ENCODE measurements at places on chromosomes 4 and X.

GRCh38 chrX:86148594-86148993 lies 343 bp downstream of the DACH2 start:
- no peak for DNase-seq

- DNase-seq = no peak
Observed at GRCh38 chr4:122845066-122845465, 18.4 kb downstream of the FGF2 start.

GRCh38 chr4:168694667-168695066 lies 197.8 kb downstream of the PALLD start:
- DNase-seq = no peak

GRCh38 chr4:101285985-101286384 lies 61.3 kb downstream of the PPP3CA start:
- DNase-seq = no peak

DNA sequence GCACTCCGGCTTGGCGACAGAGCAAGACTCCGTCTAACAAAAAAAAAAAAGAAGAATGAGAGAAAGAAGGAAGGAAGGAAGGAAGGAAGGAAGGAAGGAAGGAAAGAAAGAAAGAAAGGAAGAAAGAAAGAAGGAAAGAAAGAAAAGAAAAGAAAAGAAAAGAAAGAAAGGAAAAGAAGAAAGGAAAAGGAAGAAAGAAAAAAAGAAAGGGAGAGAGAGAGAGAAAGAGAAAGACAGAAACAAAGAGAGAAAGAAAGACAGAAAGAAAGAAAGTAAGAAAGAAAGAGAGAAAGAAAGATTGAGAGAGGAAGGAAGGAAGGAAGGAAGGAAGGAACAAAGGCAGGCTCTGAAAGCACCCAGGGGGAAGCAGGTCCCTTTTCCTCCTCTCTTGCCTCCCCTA lies 336.6 kb upstream of the GATB start:
- DNase-seq = no peak

DNA sequence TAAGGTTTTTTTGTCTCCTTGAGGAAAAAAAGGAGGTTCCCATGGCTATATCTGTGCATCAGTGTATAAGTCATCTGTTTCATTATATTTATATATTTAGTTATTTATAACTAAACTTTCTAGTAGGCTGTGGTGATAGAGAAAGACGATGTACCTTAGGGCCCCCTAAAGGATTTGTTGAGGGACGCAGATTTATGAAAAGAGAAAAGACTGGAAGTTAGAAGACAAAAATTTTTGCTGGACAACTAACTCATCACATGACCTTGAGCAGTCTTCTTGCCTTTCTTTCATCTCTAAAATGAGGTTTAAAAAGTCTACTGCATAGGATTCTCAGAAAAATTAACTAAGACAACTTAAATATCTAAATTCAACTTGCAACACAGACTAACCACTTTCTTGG lies 6.1 kb downstream of the GASK1B start:
- no peak for DNase-seq

GRCh38 chr4:3687538-3687937 lies 78.6 kb upstream of the ADRA2C start:
- no peak for DNase-seq

GRCh38 chrX:56792270-56793111 lies 63.4 kb downstream of the NBDY start:
- DNase-seq = no peak

DNA sequence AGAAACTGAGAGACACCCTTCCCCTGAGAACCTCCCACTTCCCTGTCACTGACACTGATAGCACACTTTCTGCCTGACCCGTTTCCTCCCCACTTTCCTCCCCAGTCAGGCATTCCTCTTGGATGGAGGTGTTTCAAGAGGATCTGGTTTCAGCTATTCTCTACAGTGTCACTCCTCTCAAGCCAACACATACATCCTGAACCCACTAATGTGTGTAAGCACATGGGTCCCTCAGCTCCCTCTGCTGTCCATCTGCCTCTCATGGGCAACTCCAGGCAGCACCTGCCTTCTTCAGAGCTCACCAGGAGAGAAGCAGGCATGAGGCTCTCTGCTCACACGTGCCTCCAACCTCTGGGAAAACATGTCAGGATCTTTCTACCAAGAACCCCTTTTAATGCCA lies 207.6 kb downstream of the NAF1 start:
- DNase-seq = no peak

DNA sequence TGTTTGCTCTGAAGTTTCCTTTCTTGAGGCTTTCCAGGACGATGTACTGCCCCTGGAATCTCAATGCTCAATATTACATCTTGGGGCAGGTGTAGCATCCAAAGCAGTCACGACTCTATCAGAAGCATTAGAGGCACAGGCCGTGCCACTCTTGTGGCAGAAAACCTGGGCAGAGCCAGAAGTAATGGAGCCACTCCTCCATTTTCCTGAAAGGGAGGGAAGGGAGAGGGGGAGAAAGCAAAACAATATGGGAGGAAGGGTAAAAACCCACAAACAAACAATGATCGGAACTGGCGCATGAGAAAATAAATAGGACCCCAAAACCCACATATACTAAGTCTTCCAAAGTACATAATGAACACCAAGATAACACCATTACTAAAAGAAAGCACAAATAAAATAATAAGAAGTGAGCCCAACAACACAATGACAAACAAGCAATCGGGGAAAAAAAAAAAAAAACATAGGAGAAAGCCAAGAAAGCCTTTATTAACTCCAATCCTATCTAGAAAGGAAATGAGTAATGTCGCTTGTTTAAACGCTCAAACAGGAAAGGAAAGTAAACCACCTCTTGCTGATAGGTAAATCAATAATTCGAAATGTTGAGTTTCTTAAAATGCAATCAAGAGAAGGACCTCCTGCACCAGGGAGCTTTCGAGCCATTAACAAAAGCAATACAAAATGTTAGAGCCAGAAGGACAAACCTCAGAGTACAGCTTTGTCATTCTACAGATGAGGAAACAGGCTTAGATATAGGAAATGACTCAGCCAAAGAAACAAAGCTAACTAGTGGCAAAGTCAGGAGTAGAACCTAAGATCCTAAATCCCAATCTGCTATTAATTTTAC lies 117.4 kb downstream of the ATRX start:
- no peak for DNase-seq

DNA sequence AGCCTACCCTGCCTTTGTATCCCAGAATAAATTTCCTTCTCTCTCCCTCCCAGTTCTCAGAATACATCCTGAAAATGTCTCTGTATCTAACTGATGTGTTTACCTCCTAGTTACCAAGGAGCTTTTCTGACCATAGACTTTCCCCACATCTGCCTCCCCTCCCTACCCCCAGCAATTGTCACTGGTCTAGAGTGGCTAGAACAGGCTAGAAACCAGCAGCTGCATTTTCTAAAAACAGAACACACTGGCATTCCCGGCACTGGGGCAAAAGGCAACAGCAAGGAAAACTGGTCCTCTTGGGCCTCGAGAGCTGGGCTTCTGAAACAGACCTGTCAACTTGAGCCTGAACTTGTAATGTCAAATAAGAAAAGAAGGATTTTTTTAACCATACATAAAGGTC lies 16.4 kb downstream of the TASL start:
- no peak for DNase-seq

DNA sequence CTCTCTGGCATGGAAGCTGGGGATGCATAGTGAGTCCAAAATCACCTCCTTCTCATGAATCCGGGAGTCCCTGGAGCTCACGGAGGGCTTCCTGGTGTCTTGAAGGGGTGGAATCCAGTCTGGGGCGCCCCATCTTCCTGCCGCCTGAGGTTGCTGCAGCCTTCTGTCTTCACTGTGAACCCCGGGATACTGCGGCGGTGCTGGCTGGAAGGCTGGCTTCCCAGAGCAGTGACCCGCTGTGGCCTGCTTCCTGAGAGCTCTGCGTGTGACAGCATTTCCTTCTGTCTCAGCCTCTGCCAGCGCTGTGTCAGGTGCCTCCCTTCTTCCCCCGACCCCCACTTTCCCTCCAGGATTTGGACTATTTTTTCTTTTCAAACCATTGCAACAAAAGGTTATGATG lies 98.8 kb upstream of the STOX2 start:
- no peak for DNase-seq

DNA sequence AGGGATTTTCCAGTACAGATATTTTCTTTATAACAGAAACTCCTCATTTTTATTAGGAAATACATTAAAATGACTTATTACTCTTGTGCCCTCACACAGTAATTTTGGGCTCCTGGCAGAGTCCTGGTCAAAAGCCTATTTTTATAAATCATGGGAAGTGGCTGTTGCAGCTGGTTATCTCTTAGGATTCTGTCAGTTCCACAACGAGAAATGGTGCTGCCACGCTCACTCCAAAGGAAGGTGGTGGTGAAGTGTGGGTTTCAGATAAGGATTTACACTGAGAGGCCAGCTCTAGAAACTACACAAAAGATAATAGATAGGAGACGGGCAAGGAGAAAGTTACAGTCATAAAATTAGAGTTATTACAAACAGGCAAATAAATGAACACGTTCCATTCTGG lies 159.2 kb upstream of the FAM241A start:
- no peak for DNase-seq

DNA sequence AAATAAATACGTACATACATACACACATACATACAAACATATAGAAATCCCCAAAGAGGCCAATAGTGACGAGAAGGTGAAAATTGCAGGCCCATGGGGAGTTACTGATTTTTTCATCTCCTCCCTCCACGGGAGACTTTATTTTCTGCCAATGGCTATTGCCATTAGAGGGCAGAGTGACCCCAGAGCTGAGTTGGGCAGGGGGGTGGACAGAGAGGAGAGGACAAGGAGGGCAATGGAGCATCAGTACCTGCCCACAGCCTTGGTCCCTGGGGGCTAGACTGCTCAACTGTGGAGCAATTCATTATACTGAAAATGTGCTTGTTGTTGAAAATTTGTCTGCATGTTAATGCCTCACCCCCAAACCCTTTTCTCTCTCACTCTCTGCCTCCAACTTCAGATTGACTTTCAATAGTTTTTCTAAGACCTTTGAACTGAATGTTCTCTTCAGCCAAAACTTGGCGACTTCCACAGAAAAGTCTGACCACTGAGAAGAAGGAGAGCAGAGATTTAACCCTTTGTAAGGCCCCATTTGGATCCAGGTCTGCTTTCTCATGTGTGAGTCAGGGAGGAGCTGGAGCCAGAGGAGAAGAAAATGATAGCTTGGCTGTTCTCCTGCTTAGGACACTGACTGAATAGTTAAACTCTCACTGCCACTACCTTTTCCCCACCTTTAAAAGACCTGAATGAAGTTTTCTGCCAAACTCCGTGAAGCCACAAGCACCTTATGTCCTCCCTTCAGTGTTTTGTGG lies 180.7 kb downstream of the AR start:
- no peak for DNase-seq

DNA sequence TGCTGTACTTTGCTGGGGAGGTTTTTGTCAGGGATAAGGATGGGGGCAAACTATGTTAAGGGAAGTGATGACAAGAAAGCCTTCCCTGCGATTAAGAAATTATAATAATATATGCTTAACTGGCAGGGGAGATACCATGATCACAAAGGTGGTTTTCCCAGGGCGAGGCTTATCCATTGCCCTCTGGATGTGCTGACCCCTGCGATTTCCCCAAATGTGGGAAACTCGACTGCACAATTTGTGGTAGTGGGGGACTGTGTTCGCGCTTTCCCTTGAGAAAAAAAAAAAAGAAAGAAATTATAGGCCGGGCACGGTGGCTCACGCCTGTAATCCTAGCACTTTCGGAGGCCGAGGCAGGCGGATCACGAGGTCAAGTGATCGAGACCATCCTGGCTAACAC lies 24.5 kb downstream of the SLC25A43 start:
- DNase-seq = no peak
